ENCODE measurements at places on chromosomes 12 and 14.

GRCh38 chr14:75548544-75548943, 26.3 kb downstream of the BATF start:
- no peak for DNase-seq

- DNase-seq, result no peak
Measured at GRCh38 chr12:24772813-24773212, 176.1 kb downstream of the BCAT1 start.

DNA sequence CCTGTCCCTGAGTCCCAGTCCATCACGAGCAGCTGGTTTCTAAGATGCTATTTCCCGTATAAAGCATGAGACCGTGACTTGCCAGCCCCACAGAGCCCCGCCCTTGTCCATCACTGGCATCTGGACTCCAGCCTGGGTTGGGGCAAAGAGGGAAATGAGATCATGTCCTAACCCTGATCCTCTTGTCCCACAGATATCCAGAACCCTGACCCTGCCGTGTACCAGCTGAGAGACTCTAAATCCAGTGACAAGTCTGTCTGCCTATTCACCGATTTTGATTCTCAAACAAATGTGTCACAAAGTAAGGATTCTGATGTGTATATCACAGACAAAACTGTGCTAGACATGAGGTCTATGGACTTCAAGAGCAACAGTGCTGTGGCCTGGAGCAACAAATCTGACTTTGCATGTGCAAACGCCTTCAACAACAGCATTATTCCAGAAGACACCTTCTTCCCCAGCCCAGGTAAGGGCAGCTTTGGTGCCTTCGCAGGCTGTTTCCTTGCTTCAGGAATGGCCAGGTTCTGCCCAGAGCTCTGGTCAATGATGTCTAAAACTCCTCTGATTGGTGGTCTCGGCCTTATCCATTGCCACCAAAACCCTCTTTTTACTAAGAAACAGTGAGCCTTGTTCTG, 41.6 kb downstream of the DAD1 start:
- no peak for DNase-seq

GRCh38 chr12:86670986-86671385, 414.8 kb upstream of the MGAT4C start:
- no peak for DNase-seq

Data from central memory CD8-positive, alpha-beta T cell (primary cell).